ENCODE measurements at places on chromosomes 5 and 9.

DNA sequence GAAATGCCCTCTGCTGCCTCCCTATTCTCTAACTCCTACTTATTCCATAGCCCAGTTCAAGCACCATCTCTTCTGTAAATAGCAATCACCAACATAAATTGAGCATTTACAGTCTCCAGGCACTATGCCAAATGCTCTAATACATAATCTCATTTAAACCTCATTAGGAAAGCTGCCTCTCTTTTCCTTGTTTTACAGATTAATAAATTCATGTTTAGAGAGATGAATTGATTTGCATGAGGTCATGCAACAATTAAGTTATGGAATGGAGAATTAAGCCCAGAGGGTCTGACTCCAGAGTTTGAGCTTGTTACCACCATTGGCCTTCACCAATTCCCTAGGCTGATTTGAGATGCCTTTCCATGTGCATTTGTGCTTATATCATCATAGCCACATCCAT, 23.4 kb upstream of the RFX3 start:
- DNase-seq: no peak

GRCh38 chr5:163585206-163585605, 79.8 kb downstream of the MAT2B start:
- no peak for DNase-seq

GRCh38 chr9:127159325-127159801, 36.9 kb upstream of the ANGPTL2 start:
- DNase-seq: peak; percentile 54

- peak; percentile 48 for DNase-seq
Measured at GRCh38 chr9:36864491-36865410, 169.3 kb downstream of the PAX5 start.

DNA sequence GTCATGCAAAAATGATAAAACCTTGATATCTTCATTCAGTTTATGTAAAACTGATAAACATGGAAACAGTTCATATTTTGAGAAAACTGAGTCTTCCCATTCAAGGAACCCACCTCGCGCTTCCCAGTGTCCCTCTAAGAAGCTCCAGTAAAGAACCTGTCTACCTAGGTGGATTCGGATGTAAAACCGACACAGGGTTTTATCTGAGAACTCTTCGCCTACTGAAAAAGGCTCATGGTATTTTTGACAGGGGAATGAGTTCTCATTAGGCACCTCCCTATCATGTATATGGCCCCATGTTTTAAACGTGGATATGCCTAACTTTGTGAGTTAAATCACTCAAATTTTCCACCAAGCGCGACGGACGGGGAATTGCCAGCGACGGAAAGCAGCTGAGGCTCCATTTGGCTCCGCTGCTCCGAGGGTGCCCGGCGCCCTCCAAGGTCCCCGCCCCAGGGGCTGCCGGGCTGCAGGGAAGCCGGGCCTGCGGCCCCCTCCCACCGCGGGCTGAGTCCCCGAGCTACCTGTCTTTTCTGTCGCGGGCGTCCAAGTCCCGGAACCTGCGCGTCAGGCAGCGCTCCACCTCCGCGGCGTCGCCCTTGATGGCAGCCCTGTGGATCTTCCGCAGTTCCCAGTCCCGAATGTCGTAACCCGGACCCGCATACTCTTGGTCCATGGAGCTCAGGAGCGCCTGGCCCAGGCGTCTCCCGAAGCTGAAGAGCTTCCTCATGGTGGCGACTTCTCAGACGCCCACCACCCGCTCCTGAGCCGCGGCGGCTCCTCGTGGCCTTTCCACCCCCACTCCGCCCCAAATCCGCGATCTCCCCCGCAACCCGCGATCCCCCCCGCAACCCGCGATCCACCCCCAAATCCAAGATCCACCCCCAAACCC, 594 bp downstream of the ANKRD18A start:
- peak; percentile 69 for DNase-seq

- peak; percentile 78 for DNase-seq
Measured at GRCh38 chr5:168818558-168818957, 239.4 kb upstream of the PANK3 start.

- no peak for DNase-seq
Measured at GRCh38 chr5:143694357-143694756, 117.6 kb upstream of the HMHB1 start.

DNA sequence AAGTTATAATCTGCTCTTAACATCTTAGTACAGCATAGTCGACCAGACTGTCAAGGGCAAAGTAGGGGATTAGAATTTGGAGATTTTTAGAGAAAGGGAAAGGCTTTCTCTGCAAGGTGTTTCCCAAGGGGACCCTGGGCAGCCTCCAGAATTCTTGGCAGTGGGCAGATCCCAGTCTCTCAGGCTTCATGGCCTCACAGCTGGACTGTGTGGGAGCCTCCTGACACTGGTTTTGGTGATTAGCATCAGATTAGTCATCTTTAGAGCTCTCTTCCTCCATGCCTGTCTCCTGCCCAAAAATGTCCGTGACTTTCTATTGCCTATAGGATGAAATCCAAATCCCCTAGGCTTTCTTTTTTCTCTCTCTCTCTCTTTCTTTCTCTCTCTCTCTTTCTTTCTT, 370.7 kb downstream of the ZSWIM6 start:
- DNase-seq: no peak

GRCh38 chr9:130891688-130892476, 4.7 kb downstream of the QRFP start:
- DNase-seq: no peak

DNA sequence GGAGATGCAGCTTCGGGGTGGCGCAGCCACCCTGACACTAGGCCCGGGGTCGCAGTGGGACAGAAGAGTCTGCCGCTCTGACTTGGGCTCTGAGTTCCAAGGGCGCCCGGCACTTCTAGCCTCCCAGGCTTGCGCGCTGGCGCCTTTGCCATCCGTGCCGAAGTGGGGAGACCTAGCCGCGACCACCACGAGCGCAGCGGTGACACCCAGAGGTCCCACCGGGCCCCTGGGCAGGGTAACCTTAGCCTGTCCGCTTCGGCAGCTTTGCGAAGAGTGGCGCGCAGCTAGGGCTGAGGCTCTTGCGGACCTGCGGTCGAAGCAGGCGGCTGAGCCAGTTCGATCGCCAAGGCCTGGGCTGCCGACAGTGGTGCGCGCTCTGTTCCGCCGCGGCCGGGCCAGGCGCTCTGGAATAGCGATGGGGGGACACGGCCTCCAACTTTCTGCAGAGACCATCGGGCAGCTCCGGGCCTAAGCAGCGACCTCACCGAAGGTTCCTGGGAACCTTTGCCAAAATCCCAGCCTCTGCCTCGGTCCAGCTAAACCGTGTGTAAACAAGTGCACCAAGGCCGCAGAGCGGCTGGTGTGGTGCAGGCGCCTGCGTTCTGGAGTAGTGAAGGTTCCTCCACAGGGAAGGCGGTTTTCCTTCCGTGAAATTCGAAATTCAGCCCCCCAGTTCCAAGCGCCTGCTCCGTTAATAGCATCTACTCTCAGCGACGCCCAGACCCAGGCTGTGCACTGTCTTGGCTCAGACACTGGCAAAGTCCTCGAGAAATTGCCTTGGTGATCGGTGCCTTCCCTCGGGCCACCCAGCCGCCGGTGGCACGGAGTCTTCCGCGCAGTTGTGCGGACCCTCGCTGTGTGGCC, 7.4 kb downstream of the TLX3 start:
- peak; percentile 60 for DNase-seq

- no peak for DNase-seq
Measured at GRCh38 chr9:22201256-22201655, 192.2 kb upstream of the CDKN2B start.

DNA sequence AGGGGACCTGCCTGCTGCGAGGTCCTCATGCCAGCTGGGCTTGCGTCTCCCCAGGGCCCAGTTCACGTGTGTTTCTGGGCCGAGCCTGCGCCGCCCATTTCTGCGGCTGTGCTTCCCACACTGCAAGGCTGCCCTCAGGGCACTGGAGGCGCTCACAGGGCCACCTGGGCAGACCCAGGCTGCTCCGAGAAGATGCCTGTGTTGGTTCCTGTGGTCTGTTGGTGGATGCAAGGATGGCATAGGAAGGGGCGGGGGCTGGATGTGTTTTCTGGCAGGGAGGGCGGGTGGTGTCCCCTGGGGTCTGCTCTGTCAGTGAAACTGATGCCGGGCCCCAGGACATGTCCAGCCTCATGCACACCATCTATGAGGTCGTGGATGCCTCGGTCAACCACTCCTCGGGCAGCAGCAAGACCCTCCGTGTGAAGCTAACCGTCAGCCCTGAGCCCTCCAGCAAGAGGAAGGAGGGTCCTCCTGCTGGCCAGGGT, 25.9 kb downstream of the NKD2 start:
- no peak for DNase-seq

- no peak for DNase-seq
Measured at GRCh38 chr5:67530609-67531255, 334.1 kb upstream of the CD180 start.

- no peak for DNase-seq
Measured at GRCh38 chr9:122777935-122778627, 10.7 kb upstream of the OR5C1 start.

DNA sequence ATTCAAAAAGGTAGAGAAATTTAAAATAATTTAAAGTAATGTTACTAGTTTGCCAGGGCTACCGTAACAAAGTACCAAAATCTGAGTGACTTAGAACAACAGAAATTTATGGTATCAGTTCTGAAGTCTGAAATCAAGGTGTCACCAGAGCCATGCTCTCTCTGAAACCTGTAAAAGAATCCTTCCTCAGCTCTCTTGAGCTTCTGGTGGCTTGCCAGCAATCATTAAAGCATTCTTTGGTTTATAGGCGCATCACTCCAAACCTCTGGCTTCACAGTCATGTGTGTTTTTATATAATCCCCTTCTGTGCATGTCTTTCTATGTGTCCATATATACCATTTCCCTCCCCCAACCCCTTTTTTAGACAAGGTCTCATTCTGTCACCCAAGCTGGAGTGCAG, 220.3 kb downstream of the COX7C start:
- DNase-seq: no peak

- peak; percentile 37 for DNase-seq
Measured at GRCh38 chr9:125994066-125994943, 247.1 kb downstream of the PBX3 start.

DNA sequence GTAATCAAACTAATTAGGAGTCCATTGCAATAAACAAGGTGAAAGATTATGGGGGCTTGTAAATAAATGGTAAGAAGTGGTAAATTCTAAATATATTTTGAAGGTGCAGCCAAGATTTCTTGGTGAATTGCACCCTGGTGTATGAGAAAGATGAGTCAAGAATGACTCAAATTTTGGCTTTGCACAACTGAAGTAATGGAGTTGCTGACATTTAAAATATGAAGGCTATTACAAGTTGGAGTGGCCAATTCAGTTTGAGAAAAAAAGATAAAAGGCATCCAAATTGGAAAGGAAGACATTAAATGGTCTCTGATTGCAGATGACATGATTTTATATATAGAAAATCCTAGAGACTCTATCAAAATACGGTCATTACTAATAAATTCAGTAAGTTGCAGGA, 2330.6 kb downstream of the MAT2B start:
- DNase-seq: no peak

GRCh38 chr5:167861129-167861927, 430.1 kb upstream of the WWC1 start:
- DNase-seq: no peak

DNA sequence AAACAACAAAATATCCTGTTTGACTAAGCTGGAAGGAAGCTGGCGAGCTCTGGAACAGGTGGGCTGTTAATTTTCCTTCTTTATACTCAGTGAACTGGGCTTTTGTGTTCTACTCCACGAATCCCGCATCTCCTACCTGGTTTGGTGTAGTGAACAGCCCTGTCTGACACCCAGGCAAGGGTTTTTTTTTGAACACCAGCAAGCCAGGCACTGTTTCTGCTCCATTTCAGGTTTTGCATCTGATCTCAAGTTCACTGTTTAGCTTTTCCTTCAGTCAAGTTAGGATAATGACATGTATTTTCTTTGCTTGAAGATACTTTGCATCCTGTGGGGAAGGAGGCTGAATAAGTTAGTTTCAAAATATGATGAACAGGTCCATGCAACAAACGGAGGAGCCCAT, 204.5 kb downstream of the SEMA6A start:
- DNase-seq: no peak

GRCh38 chr9:27227192-27227591, 69.8 kb downstream of the EQTN start:
- DNase-seq: no peak

DNA sequence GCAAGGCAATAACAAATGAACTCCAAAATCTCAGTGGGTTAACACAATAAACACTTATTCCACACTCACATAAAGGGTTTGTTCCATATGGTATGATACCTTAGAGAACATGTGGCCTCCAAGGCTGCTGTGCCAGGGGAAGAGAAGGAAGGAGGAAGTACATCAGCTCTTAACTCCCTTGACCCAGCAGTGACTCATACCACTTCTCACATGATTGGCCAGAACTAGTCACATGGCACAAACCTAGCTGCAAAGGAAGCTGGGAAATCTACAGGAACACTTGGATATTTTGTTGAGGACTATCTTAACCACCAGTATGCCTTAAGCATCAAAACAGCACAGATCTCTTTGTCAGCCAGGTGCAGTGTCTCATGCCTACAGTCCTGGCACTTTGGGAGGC, 99.3 kb downstream of the SLIT3 start:
- no peak for DNase-seq

GRCh38 chr5:159430361-159431012, 100.2 kb upstream of the IL12B start:
- DNase-seq: no peak

- DNase-seq: no peak
Measured at GRCh38 chr5:82564963-82565362, 286.8 kb upstream of the RPS23 start.

DNA sequence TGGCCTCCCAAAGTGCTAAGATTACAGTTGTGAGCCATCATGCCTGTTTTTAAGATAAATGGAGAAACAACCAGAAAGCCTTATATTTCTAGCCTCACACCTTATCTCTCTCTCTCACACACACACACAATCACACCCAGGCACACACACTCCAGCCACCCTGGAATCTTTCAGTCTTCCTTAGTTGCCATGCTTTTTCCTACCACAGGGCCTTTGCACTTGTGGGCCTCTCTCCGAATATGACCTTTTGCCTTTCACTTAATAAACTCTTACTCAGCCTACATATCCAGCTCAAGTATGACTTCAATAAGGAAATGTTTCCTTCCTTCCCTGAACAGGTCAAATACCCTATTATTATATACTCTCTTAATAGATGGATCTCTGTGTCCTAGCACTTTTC, 290.7 kb downstream of the NFIB start:
- no peak for DNase-seq

- no peak for DNase-seq
Measured at GRCh38 chr5:131514316-131515283, 120.4 kb downstream of the RAPGEF6 start.

DNA sequence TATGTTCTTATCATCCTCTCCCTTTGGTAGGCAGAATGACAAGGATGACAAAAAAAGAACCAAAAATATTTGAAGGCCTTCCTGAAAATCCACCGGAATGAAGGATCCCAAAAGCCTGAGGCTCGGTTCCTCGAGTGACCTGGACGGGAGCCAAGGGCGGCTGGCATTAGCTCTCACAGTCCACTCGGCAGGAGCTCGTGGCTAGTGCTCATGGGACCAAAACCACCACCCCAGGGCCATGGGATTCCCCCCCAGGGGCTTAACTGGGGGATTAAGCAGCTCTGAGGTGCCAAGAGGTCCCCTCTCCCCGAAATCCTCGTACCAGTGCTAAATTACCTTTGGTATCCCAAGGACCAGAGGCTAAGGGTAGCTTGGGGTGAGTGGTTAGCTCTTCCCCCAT, 586 bp upstream of the PDZD2 start:
- DNase-seq: peak; percentile 67

GRCh38 chr9:1514776-1515363, 464.7 kb downstream of the DMRT2 start:
- no peak for DNase-seq

All from upper lobe of right lung (tissue), 1 donor.